ENCODE measurements at places on chromosomes 16 and 17.

- no peak for DNase-seq
Measured at GRCh38 chr17:63960006-63960405, 12.7 kb downstream of the SCN4A start.

- DNase-seq, result no peak
Measured at GRCh38 chr16:65285128-65286048, 163.5 kb upstream of the CDH11 start.

DNA sequence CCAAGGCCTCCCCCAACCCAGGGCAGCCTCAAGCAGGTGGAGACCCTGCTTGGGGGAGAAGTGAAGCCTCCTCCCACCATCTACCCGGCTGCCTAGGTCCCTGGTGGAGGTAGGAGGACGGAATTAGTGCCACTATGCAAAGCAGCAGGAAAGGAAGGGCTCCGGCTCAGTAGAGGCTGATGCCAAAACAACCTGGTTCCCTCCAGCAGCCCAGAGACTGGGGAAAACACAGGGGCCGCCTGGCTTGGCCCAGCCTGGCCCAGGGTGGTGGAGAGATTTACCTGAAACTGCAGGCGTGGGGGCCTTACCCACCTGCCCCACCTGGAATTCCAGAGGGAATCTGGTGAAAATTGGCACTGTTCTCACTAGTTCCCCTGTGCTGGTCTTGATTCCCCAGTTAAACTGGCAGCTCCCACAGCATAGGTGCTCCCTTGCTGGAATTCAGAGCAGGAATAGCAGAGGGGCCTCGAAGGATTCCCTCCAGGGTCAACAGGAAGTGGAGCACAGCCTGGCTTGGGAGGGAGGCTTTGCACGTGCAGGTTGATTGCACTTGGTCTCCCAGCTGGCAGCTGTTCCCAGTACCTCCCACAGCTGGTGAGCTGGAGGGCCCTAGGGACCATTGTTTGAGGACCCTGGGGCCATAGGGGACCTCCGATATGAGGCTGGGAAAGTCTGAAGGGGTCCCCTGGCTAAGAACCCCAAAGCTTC is 4.5 kb downstream of the CD79B start:
- no peak for DNase-seq

- DNase-seq, result no peak
Measured at GRCh38 chr17:37310940-37311339, 64.8 kb upstream of the C17orf78 start.

- no peak for DNase-seq
Measured at GRCh38 chr17:17155568-17155967, 50.6 kb downstream of the PLD6 start.

- no peak for DNase-seq
Measured at GRCh38 chr17:7704601-7705268, at the start of gene EFNB3. EFNB3 (plus strand) TSS chr17:7705202; CDS start chr17:7705599, 397 bp downstream.

DNA sequence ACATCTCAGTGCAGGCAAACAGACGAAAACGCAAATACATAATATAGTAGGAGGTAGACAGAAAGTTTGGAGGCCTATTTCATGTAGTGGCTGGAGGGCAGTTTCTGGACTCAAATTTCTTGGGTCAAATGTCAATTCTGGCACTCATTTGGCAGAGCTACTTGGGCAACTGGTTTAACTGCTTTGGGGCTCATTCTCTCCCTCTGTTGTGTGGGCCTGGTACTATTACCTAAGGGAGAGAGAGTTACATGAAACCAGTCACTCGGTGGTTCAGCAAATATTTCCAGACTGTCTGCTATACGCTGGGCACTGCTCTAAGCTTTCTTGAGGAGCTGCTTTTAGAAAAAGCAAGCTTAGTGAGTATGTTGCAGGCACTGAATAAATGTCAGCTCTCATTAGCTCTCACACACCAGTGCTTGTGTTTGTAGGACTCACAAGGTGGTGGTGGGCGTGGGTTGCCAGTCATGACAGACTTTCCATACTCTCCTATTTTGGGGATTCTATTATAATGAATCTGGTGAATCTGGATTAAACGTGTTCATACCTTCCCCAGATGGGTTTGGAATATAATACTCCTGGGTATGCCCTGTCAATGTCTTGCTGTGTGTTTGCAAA is 1.8 kb upstream of the SHISA9 start:
- DNase-seq, result no peak

- DNase-seq, result no peak
Measured at GRCh38 chr17:4751932-4752331, 12.2 kb upstream of the CXCL16 start.

- DNase-seq, result no peak
Measured at GRCh38 chr17:74999523-74999922, 12.1 kb downstream of the CDR2L start.

DNA sequence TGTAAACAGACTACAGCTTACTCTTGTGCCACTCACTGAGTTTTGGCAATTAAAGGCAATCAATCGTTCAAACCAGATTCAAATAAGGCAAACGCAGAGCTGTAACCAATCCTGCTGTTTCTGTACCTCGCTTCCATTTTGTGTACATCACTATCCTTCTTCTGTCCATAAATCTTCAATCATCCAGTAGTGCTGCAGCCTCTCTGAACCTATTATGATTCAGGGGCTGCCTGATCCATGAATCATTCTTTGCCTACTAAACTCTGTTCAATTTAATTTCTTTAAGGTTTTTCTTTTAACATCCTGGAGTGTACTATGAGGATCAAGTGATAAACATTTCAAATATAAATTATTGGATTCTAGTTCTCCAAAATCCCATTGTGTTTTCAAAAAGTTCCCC is 93.9 kb downstream of the CEP112 start:
- DNase-seq, result no peak

DNA sequence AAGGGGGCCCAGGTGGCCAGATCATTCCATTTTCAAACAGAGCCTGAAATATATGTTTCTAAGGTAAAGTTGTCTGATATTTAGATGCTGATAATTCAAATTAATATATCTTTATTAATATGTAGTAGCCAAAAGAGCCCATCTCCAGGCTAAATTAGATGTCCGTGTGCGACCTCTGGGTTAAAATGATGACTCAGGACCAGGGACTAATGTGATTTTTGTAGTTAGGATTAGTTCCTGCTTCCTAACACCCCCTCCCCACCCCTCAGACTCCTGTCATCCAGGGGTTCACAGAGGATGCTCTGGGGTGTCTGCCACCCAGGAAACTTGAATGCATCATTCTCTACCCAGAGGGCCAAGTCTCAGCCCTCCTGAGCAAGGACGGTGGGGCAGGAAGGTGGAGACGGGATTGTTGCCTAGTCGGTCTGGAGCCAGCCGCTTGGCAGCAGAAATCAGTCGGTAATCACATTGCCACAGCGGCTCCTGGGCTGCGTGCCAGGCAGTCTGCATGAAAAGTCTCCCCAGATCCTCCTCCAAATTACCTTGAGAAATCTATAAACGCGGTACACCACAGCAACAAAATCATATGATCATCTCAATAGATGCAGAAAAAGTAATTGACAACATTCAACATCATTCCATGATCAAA is 29.8 kb downstream of the CNGB1 start:
- peak; percentile 57 for DNase-seq

GRCh38 chr17:3692346-3692745 is 3.6 kb downstream of the P2RX5 start:
- no peak for DNase-seq

DNA sequence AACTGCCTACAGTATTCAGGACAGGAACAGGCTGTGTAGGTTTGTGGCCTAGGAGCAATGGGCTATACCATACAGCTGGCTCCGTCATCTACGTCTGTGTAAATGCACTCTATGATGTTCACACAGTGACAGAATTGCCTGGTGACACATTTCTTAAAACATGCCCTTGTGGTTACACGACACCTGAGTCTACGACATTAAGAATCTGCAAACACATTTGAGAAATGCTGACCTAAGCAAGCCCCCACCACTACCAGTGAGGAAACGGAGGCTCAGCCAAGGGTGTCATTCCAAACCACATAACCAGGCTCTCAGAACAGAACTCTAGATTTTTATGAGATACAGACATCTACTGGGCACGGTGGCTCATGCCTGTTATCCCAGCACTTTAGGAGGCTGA is 23.5 kb downstream of the USP36 start:
- no peak for DNase-seq

- DNase-seq, result no peak
Measured at GRCh38 chr16:87657621-87658192, 55.4 kb downstream of the JPH3 start.

- DNase-seq, result no peak
Measured at GRCh38 chr17:41340494-41340893, 10.1 kb downstream of the KRT33A start.

GRCh38 chr16:88192601-88193000 is 190.2 kb upstream of the ZNF469 start:
- DNase-seq, result no peak

GRCh38 chr17:50072925-50073324 is 17.0 kb downstream of the ITGA3 start:
- no peak for DNase-seq

- DNase-seq, result no peak
Measured at GRCh38 chr17:21289175-21289901, 4.8 kb downstream of the MAP2K3 start.

GRCh38 chr17:58121925-58122324 is 26.3 kb upstream of the OR4D1 start:
- DNase-seq, result no peak

DNA sequence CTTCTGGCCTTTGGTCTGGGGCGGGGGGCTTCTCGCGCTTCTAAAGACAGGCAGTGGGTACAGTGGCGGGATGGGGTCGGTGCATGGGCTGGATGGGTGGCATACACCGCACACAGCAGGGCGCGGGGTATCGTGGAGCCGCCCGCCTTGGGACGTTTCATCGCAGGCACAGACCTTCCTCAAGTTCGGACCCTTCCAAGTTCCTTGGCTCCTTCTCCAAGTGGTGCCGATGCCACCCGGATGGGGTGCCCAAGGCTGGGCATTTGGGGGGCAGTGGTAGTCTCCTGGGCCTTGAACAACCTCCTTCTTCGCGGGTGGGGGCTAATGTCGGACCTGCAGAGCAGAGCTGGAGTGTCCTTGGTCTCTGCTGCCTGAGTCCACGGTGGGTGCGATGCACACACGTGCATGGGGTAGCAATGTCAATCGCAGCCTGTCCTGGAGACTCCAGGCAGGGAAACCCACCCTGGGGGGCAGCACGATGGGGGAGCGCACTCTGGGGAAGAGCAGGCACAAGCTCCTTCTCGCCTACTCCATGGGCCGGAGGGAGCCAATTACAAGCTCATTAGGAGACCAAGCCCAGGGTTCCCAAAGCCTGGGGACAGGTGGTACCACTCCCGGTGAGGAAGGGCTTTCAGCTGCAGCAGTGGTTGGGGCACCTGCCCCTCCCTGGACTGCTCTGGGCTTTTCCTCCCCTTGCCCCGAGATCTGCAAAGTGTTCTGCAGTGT is 686 bp upstream of the MTSS2 start:
- DNase-seq, result no peak

DNA sequence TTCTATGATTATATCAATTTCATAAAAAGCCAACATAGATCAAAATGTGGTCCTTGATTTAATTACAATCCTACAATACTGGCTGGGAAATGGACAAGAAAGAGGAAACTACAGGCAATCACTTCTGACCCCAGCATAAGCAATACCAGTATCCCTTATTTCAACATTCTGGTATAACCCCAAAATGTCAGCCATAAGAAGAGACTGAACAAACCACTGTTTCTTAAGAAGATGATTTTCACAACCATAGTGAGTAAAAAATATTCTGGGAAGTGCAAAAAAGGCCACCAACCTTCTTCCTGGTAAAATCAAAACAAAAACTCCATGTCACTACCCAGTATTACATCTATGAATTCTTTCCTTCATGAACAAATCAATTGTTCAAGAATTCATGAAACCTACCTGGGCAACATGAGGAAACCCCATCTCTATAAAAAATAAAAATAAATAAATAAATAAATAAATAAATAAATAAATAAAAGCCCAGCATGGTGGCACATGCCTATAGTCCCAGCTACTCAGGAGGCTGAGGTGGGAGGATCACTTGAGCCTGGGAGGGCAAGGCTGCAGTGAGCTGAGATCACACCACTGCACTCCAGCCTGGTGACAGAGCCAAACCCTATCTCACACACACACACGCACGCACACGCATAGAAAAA is 7.5 kb downstream of the N4BP1 start:
- no peak for DNase-seq

DNA sequence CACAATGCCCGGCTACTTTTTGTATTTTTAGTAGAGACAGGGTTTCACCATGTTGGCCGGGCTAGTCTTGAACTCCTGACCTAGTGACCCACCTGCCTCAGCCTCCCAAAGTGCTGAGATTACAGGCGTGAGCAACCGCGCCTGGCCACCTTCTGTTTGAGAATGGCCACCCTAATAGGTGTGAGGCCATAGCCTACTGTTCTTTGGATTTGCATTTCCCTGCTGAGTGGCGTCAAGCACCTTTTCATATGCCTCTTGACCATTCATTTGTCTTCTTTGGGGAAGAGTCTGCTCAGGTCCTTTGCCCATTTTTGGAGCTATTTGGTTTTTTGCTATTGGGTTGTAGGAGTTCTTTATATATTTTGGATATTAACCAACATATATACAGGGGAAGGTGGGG is 276.7 kb downstream of the PARN start:
- no peak for DNase-seq

- no peak for DNase-seq
Measured at GRCh38 chr16:75264999-75265910, 13.8 kb upstream of the BCAR1 start.

DNA sequence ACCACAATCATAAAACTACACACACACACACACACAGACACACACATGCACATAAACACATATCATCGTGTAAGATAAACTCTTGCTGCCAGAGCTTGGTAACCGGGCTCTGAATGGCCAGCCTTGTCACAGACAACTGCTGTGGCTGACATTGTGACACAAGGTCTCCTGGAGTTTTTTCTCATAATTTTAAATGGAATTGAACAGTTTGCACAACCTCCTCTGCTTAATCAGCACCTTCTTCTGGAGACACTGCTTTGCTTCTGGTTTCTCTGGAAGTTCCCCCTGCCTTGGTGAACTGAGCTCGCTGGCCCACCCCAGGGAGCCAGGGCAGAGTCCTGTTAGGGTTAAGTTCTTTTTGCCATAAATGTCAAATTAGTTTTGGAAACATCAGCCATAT is 115.4 kb downstream of the UTP18 start:
- no peak for DNase-seq

DNA sequence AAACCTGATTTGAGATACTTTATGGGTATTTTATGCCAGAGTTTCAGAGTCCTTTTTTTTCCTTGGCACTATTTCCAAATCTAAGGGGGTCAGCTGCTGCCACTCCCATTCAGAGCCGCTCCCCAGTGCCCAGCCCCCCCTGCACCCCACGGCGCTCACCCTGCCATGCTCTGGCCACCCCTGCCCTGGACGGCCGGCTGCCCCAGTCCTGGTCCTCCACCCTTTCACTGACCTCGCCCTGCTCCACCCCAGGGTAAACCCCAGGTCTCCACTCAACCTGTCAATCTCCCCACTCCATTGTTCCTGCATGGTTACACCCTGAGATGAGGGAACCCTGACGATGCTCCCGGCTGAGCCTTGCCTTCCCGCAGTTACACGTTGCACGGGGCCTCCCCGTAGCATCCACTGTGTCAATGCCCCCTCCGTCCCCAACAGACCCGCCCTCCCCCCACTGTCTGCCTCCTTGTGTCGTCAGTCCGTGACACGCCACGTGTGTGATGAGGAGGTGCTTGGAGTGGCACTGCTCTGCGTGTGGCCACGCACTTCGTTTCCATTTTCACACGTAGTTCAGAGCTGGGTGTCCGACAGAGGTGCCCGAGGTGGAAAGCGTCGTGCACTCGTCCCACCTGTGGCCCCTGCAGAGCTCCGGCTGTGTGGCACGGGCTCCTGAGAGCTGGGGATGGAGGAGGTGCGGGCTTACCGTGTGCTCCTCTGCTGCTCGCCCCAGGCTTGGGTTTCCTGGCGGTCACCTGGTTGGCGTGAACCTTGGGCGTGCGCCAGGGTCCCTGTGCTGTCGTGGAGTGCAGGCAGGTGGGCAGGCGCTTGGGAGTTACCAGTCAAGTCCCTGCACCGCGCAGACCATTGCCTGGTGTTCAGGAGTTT is 116.5 kb downstream of the BANP start:
- DNase-seq, result no peak

All from NCI-H2107 (cell line).